ENCODE measurements at places on chromosomes 6 and 20. TPM values are rescaled to one million over a fixed set of nuclear protein-coding genes. Genes with fewer than 3 reads are reported as not detected.

DNA sequence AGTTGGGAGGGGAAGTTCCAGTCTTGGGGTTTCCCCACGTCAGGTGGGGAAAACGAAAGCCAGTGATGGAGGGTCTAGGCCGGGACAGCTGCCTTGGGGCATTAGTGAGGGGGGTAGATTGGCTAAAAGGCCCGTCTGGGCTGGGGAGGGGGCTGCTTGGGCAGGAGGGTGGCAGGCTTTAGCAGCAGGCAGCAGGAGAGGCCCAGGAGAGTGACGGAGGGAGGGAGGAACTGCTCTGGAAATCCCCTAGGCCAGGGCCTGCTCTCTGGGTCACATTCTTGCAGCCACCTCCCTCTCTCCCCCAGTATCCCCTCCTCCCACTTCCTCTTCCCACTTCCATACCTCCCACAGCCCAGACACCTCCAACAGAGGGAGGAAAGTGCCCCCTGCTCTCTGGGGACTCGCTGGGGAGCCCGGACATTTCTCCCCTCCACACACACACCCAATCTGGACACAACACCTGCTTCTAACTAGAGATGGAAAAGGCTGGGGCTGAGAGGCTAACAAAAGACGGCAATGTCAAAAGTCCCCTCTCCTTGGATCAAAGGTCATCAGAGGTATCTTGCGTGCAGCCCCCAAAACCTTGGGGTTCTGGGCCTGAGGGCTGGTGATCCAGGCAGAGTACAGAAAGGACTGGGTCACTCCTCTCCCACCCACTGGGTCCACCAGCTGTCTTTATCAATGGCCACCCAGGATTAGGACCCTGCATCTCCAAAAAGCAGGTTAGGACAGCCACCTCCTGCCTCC, 1.8 kb downstream of the NFKBIE start:
- DNase-seq: no peak

DNA sequence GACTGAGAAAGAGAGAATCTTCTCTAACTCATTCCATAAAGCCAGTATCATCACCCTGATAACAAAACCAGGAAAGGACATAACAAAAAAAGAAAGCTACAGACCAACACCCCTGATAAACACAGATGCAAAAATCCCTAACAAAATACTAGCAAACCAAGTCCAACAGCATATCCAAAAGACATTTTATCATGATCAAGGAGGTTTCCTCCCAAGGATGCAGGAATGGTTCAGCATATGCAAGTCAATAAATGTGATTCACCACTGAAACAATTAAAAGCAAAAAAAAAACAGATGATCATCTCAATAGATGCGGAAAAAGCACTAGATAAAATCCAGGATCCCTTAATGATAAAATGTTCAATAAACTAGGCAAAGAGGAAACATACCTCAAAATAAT, 24.5 kb upstream of the ALDH8A1 start:
- no peak for DNase-seq

- DNase-seq: peak; percentile 87
These were observed 43.1 kb upstream of the NAA20 start for GRCh38 chr20:19973961-19974629.

DNA sequence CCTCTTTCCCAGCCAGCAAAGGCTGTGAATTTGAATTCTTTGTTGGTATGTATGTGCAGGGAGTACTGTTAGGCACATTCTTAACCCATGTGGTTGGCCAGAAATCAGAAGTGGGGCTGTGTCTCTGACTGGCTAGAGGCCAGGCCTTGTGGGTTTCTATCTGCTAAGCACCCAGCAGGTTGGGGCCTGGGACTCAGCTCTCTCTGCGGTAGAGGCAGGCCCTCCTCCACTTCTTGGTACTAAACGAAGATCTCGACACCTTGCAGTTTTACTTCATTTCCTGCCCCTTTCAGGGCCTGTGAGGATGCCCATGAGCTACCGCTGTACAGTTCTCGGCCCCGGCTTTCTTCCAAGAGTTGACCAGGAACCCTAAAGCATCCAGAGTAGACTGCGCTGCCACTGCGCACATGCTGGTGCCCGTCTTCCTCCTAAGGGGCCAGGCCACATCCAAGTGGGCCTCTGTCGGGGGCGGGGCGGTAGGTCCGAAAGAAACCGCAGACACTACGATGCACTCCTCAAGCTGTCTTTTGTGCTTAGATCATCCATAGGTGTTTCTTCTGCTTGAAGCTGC, 51.1 kb downstream of the TCP11 start:
- DNase-seq: no peak

GRCh38 chr6:11368264-11368663, 135.8 kb upstream of the NEDD9 start:
- no peak for DNase-seq

GRCh38 chr20:57676589-57677583, 32.9 kb downstream of the PMEPA1 start:
- DNase-seq: no peak

- no peak for DNase-seq
These were observed 23.1 kb upstream of the ZMYND8 start for GRCh38 chr20:47379433-47380150.

DNA sequence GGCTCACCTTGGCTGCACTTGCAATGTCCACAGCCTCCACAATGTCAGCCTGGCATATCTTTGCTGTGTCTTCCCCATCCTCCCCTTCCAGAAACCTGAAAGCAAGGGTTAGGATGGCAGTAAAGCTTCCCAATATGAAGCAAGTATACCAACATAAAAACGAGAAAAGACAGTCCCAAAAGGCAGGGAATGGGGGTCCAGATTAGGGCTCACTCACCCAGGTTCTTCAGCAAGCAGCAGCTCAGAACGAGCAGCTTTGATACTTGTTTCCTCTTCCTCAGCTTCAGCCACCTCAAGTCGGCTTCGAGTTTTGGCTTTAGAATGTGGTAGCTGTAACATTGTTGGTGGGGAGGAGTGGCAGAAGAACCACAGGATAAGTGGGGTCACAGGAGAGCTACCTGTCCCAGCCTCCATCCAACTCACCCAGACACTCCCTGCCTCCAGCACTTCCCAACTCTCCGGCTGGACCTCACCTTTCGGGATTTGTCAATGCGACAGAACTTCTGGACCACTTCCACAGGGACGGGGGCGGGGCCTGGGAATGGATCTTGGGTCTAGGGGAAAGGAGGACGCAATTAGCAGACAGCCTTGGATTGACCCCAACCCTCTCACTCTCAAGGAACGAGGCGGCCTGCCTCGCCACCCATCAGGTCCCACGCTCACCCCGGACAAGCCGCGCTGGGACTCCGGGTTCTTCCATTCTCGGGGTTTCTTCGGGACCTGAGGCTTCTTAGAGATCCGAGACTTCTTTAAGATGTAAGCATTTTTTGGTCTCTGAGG, 708 bp downstream of the WDR46 start:
- DNase-seq: no peak

GRCh38 chr6:114346451-114346850, 3.6 kb upstream of the HS3ST5 start:
- DNase-seq: no peak

- DNase-seq: peak; percentile 27
These were observed 96.0 kb upstream of the LOC128125822 start for GRCh38 chr6:63476302-63476701.

DNA sequence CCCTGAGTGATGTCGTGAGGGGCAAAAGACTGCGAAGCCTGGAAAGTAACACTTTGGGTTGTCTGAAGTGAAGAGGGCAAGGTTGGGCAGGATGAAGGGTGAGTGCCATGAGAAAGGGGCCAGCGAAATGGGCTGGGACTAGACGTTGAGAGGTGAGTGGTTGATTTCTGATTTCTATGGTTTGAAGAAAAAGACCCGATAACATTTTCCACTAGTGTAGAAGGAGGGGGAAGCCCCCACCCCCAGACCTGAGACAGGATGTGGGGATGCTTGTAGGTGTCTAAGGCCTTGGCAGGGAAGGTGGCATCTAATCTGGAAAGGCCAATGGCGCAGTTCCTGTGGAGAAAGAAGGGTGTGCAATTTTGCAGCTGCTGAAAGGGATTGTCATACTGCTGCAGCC, 25.3 kb upstream of the KIF3B start:
- DNase-seq: no peak

GRCh38 chr6:10746915-10747250, 722 bp upstream of the TMEM14B start:
- no peak for DNase-seq

- no peak for DNase-seq
These were observed 57.1 kb upstream of the CEP162 start for GRCh38 chr6:84284428-84285049.

- DNase-seq: no peak
These were observed 51.5 kb upstream of the MTHFD1L start for GRCh38 chr6:150813993-150814359.

DNA sequence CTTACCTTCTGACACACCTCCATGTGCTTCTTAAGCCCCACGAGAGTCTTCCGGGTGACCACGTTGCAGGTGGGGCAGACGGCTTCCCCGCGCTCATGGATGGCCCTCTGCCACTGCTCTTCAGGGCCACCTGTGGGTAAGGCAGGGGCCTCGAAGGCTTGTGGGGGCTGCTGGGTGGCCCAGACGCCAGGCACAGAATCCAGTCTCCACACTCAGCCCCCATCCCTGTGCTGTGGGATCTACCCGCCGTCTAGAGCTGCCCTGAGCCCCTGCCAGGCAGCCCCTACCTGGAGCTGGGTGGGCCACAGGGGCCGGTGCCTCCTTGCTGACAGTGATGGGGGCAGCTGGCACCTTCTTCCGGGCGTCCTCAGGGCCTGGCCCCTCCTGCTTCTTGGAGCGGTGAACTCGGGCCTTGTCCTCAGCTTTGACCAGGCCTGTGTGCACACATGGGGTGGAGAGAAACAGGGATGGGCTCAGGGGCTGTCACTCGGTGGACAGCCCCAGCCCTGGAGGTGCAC, 5.9 kb downstream of the ZNF512B start:
- DNase-seq: no peak

- DNase-seq: no peak
These were observed 4.3 kb downstream of the VSX1 start for GRCh38 chr20:25077610-25078169.

- DNase-seq: no peak
These were observed 494.6 kb upstream of the ID4 start for GRCh38 chr6:19342616-19343015.

DNA sequence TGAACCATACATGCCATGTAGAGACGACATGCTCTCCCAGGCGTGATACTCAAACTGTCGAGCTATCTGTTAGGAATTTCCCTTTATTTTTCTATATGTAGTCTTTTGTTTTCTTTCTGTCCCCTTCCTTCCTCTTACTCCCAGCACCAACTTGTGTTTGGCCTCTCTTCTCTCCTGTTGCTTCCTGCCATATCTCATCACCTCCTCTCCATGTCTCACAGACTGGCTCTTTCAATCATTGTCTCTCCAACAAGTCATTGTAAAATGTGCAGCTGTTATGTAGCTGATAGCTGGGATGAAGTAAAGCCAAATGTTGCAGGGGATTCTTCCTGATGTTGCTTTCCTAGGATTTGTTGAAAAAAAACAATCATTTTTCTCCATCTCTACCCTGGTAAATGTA, 234.5 kb downstream of the TMEM242 start:
- DNase-seq: no peak

DNA sequence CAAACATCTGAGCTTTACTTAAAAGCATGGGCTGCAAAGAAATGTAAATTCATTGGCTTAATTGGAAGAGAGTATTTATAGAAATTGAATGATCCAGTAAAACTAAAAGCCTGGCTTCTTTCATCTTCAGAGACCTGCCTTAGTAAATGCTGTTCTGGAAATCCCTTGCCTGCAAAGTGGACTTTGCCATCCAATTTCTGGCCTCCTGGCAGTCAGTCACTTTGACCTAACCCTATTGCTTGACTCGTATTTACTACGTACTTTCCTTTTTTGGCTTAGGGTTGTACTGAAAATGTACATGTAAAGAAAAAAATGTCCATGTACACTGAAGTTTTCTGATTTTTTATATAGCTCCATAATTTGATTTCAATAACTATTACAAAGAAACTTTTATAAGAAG, 47.1 kb downstream of the E2F3 start:
- DNase-seq: no peak

- DNase-seq: no peak
These were observed 33.5 kb downstream of the TPBG start for GRCh38 chr6:82396964-82397751.

DNA sequence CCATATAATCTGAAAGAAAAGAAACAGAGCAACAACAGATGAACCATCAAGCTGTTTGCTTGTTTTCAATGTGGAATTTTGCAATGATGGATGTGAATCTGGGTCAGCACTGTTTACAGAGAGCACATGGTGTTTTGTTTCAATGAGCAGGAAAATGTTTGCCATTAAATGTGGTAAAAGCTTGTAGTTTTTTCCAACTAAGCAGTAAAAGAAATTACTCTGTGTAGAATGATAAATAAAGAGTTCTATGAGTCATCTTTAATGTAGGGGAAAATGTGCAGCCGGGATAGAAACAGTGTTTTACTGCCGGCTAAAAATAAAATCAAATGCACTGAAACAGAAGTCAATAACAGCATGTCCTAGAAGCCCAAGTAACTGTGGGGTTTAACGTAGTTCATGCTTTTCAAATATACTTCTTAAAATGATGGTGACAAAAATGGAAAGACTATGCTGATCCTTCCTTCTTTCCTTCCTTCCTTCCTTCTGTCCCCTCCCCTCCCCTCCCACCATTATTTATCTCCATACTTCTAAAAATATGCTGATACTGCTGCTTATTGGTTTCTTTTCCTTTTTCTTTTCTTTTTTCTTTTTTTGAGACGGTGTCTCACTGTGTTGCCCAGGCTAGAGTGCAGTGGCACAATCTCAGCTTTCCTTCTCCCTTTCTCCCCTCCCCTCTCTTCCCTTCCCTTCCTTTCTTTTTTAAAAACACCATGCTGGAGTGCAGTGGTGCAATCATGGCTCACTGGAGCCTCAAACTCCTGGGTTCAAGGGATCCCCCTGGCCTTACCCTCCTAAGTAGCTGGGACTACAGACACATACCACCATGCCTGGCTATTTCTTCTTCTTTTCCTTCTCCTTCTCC, 6.3 kb upstream of the NAA20 start:
- peak; percentile 56 for DNase-seq

- peak; percentile 41 for DNase-seq
These were observed 10.3 kb upstream of the ID1 start for GRCh38 chr20:31594558-31595379.

The GPX5 gene
- polyA plus RNA-seq: not detected

The KCNK17 gene
- polyA plus RNA-seq: 0.08 TPM

The F13A1 gene
- polyA plus RNA-seq: 64.9 TPM

The ARMC12 gene
- polyA plus RNA-seq: 0.57 TPM

The FILIP1 gene
- polyA plus RNA-seq: 42.4 TPM

The OVOL2 gene
- not detected for polyA plus RNA-seq

The SLC22A2 gene
- polyA plus RNA-seq: not detected

The THBD gene
- 7.9 TPM for polyA plus RNA-seq

The GLO1 gene
- 103 TPM for polyA plus RNA-seq

Measured in muscle of leg (tissue), 16 donors.